ENCODE measurements at places on chromosomes 2 and 18.

DNA sequence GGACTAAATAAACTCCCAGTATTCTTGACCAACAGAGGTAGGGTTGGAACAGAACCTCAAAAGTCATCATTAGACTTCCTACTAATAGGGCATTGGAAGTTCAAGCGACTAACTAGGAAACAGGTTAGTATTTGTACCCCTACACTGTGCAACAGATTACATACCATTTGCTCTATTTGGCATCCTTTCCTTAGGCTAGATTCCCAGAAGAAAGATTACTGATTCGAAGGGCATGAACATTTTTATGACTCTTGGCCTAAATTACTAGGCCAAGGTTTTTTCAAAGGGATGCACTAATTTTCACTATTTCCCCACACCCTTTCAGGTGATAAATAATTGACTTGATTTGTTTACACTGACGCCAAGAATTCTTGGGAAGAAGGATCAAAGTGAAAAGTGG, 104.8 kb upstream of the CYP1B1 start:
- no peak for DNase-seq

- peak; percentile 84 for DNase-seq
Measured at GRCh38 chr2:195613922-195614321, 43.1 kb upstream of the SLC39A10 start.

- DNase-seq, result peak; percentile 6
Measured at GRCh38 chr2:84849271-84849952, 31.5 kb downstream of the TRABD2A start.

- DNase-seq, result no peak
Measured at GRCh38 chr2:30503007-30503694, 56.1 kb downstream of the LCLAT1 start.

DNA sequence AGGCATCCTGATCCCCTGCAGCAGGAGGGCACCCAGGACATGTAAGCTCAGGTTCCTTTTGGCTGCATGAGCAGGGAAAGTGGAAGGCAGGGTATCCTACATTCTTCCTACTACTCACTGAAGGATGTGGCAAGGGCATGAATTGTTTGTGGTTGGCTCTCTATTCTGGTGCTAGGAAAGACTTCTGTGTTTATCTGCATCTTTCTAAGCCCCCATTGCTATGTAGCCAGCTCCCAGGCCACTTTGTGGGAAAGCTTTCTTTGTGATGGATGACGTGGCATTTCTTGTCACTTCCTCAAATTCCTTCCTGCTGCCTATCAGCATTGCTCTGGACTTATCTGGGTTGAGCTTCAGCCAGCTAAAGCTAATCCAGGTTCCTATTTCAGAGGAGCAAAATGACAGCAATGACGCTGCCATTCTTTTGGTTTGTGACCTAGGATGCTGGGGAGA, 46.2 kb downstream of the MEIS1 start:
- DNase-seq, result peak; percentile 48

- DNase-seq, result no peak
Measured at GRCh38 chr2:152603166-152603565, 114.1 kb downstream of the PRPF40A start.

GRCh38 chr2:40431600-40431955, 20.3 kb downstream of the SLC8A1 start:
- peak; percentile 68 for DNase-seq

DNA sequence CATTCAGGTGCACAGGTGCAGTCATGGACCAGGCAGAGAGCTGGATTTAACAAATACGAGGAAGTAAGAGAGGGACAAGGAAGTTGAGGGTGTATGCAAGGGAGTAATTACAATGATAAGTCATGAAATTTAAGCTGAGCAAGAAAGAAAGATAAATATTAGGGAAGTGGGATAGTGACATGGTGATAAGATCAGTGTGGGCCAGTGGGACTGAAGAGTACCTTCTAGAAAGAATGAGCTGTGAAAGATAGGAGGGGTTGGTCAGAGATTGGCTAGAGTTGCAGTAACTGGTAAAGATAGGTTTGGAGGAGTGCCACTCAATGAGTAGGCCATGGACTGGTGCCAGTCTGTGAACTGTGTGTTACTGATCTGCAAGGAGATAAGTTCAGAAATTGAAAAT, 200.8 kb upstream of the SIX3 start:
- no peak for DNase-seq

- DNase-seq, result no peak
Measured at GRCh38 chr2:161178756-161179155, 18.5 kb downstream of the TANK start.

GRCh38 chr18:10135302-10135926, 221.6 kb downstream of the VAPA start:
- DNase-seq, result no peak

- DNase-seq, result no peak
Measured at GRCh38 chr2:43021791-43022509, 204.5 kb downstream of the ZFP36L2 start.

DNA sequence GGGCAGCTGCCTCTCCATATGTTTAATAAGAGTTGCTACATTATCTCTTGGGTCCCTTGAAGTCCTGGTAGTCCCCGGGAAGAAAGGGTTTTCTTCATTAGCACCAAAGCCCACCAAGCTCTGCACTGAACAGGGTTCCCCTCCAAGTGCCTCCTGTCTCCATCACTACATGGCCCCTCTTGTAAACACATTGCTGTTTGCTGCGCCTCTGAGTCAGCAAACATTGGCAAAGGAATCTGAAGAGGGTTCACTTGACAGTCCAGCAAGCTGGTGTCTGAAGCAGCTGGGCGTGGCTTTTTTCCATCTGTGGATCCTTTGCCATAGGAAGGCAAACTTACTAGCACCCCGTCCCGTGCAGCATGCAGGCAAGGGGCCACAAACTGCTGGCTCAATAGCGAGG, 82.8 kb downstream of the TEX51 start:
- peak; percentile 12 for DNase-seq

DNA sequence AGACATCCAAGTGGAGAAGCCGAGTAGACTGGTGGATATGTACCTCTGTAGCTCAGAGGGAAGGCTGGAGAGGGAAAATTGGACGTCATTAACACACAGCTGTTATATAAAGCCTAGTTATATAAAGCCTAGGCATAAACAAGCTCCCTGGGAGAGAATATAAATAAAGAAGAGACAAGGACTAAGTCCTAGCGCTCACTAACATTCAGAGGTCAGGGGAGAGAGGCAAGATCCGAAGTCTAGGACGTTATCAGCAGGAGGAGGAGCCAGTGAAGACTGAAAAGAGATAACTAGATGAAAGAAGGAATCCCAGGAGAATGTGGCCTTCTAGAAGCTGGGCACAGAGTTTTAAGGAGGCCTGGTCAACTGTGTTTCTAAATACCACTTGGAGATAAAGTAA, 55.3 kb downstream of the NOL10 start:
- DNase-seq, result no peak

- DNase-seq, result no peak
Measured at GRCh38 chr18:61335684-61336555, 2.7 kb downstream of the CDH20 start.

GRCh38 chr18:21678859-21679258, 25.7 kb downstream of the ABHD3 start:
- peak; percentile 24 for DNase-seq

- no peak for DNase-seq
Measured at GRCh38 chr2:65386344-65386743, 46.1 kb downstream of the SPRED2 start.

GRCh38 chr2:113980946-113981345, 91.1 kb downstream of the ACTR3 start:
- DNase-seq, result peak; percentile 38

- no peak for DNase-seq
Measured at GRCh38 chr2:105400138-105400540, 1.3 kb upstream of the FHL2 start.

- no peak for DNase-seq
Measured at GRCh38 chr2:17373041-17373440, 145.2 kb downstream of the RAD51AP2 start.

GRCh38 chr2:144505245-144505831, 14.6 kb downstream of the ZEB2 start:
- no peak for DNase-seq

GRCh38 chr18:21826196-21826595, 85.6 kb downstream of the MIB1 start:
- peak; percentile 97 for DNase-seq

DNA sequence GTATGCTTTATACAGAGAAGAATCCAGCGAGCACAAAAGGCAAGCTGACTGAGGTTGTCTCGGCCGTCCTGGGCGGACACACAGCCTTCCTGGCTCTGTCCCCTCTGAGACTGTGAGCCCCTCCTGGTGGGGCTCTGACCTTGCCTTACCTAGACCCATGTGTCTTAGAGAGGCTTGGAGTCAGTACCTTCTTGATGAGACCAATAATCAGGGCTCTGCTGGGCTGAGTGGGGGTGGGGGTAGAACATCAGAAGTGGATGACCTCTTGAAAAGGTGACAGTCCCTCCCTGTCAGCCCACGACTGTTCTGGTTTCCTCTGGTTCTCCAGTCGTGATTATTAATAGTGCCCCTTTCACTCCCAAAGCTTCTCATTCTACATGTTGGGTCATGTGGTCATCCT, 31.2 kb downstream of the TWIST2 start:
- DNase-seq, result no peak

- DNase-seq, result no peak
Measured at GRCh38 chr2:237508361-237508760, 21.3 kb downstream of the MLPH start.

DNA sequence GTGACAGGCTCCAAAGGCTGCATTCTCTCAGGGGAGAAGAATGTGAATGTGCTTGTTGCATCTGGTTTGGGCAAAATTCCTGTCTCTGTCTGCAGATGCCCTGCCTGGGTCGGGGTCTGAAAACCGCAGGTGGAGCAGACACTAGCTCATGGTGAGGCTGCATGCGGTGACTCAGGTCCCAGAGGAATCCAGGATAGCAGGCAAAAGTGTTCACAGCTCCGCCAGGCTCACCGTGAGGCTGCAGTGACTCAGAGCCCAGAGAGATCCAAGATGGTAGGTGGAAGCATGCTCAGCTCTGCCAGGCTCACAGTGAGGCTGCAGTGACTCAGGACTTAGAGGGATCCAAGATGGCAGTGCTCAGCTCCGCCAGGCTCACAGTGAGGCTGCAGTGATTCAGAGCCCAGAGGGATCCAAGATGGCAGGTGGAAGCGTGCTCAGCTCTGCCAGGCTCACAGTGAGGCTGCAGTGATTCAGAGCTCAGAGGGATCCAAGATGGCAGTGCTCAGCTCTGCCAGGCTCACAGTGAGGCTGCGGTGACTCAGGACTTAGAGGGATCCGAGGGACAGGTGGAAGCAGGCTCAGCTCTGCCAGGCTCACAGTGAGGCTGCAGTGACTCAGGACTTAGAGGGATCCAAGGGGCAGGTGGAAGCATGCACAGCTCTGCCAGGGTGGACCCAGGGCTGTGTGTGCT, 200.5 kb downstream of the ACKR3 start:
- DNase-seq, result peak; percentile 100

- peak; percentile 82 for DNase-seq
Measured at GRCh38 chr2:147904051-147904450, 59.2 kb downstream of the ACVR2A start.

- no peak for DNase-seq
Measured at GRCh38 chr2:219118504-219118903, 42.1 kb downstream of the NHEJ1 start.

GRCh38 chr2:207801259-207801658, 31.6 kb upstream of the FZD5 start:
- no peak for DNase-seq

- no peak for DNase-seq
Measured at GRCh38 chr2:5826979-5827655, 134.9 kb downstream of the SOX11 start.

- DNase-seq, result no peak
Measured at GRCh38 chr2:20674309-20674965, 7.5 kb downstream of the GDF7 start.

All from bronchial epithelial cell (primary cell).